ENCODE measurements at places on chromosomes 7 and 10.

DNA sequence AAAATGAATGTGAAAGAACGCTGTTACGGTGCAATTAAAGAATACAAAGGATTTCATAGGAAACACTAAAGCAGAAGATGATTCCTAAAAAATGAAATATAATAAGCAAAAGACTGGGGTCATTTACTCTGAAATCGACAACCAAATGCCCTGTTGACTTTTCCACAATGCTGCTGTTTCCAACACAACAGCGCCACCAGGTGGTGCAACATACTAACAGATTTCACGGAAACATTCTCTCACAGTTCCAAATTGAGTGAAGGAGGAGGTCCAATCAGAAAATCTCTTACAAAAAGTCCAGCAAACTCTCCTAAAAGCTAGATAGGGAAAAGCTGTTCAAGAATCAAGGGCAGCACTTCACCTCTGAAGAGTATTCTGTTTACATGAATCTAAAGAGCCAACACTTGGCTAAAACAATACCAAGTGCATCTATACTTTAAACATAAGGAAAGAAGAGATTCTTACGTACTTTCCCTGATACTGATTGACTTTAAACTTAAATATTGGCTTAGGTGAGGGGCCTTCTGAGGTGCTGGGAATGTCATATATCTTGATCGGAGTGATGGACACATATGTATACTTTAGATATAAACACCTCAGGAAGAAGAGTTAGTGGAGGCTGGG is 55.9 kb downstream of the UPF2 start:
- peak; percentile 62 for DNase-seq

DNA sequence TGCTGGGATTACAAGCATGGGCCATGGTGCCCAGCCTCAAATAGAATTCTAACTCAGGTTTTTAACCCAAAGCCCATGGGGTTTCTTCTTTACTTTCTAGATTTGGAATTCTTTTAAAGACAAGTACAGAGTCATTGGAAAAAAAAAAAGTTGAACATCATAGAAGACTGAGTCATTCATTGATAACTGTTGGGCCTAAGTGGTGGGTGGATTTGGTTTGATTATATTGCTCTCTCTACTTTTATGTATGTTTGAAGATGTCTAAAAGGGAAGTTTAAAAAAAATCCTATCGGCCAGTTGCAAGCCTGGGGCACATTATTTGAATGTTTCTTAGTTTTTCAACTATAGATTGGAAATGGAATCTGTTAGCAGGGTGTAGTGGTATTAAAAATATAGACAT is 49.7 kb downstream of the INPP5F start:
- DNase-seq, result no peak

DNA sequence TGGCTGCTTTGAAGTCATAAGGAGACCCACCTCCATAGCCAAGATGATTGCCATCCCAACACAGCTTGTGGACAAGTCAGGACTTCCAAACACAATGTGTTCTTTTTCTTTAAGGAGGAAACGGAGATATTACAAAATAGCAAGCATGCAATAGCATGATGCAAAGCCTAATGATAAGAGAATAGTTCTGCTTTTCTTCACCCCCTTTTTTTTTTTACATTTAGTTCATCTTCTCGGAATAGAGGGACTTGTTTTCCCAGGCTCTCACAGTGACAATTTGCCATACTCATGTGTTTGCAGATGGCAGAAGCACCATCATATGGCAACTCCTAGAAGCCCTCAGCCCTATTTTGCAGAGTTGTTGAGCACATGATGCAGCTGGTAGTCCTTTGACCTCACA is 119.8 kb downstream of the ITGB8 start:
- no peak for DNase-seq

GRCh38 chr7:141039376-141039775 is 24.6 kb upstream of the MRPS33 start:
- no peak for DNase-seq

- DNase-seq, result no peak
Measured at GRCh38 chr10:74921744-74922143, 95.3 kb downstream of the KAT6B start.

DNA sequence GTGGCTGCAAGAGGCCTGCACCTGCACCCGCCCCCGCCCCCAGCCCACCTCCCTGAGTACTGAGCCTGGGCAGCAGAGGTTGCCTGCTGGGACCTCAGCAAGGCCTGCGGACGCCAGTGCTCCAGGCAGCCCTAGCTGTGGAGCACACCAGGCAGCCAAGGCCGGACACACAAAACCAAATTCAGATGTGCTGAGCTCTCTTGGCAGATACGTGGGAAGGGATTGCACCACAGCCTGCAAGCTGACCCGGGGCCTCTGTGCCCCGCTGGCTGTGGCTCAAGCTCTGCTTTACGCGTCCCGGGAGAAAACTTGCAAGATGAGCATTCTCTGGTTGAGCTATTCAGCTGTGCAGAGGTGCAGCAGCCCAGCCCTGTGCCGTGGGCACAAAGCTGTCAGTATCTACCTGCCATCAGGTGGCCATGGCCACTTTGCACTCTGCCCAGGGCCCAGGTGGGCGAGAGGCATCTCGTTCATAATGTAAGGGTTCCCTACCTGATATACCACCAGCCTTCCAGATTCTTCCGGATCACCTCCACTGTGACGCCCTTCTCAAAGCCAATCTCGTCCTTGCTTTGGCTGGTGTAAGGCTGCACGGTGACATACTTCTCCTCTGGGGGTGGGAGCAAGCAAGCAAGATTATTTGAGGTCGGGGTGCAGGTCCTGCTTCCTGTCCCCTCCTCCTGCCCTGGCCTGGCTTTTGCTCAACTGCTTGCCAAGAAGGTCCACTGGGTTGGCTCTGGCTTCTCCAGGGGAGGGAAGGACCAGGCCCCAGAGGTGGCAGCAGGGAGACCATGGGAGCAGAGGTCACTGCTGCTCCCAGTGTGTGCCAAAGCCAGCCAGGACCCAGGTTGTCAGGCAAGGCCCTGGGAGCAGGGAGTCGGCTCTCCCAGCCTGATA is 123.4 kb downstream of the NEURL1 start:
- DNase-seq, result no peak

DNA sequence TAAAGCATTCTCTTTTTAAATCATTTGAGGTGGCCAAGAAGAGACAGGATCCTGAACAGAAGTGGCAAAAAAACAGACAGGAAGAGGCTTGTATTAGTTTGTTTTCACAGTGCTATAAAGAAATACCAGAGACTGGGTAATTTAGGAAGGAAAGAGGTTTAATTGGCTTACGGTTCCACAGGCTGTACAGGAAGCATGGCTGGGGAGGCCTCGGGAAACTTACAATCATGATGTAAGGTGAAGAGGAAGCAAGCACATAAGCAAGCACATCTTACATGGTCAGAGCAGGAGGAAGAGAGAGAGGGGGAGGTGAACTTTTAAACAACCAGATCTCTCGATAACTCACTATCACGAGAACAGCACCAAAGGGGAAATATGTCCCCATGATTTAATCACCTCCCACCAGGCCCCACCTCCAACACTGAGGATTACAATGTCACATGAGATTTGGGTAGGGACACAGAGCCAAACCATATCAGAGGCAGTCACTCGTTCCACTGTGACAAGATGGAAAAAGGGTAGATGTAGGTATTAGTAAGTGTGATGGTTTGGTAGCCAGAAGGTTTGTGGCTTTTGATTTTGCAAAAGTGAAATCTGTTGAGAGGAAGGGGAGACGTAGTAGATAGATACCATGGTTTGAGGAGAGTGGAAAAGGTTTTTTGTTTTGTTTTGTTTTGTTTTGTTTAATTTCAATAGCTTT is 5.1 kb downstream of the MSRB2 start:
- DNase-seq, result no peak

DNA sequence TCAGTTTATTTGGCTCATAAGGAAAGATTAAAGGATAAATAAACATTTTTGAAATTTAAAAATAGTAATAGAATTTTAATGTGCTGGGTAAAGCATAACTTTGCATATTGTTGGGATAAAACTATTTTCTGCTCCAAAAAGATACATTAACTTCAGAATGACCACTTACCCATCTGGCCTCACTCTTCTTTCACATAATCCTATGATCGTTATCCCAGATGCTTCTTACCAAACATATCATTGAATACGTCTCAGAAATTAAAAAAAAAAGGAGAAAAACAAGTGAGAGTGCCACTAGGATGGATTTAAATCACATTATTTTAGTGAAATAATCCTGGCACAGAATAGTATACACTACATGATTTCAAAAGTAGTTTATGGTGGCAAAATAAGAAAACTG is 677.5 kb upstream of the ZWINT start:
- DNase-seq, result no peak

DNA sequence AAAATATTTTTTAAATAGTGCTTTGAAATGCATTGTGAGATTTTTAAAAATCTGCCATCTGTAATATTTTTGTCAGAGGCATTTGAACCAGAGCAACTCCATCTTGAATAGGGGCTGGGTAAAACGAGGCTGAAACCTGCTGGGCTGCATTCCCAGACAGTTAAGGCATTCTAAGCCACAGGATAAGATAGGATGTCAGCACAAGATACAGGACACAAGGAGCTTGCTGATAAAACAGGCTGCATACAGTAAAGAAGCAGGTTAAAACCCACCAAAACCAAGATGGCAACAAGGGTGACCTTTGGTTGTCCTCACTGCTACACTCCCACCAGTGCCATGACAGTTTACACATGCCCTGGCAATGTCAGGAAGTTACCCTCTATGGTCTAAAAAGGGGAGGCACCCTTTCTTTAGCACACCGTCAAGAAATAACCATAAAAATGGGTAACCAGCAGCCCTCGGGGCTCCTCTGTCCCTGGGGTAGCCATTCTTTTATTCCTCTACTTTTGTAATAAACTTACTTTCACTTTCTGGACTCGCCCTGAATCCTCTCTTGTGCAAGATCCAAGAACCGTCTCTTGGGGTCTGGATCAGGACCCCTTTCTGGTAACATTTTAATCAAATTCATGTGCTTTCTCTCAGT is 273.7 kb downstream of the SEMA3D start:
- DNase-seq, result no peak

DNA sequence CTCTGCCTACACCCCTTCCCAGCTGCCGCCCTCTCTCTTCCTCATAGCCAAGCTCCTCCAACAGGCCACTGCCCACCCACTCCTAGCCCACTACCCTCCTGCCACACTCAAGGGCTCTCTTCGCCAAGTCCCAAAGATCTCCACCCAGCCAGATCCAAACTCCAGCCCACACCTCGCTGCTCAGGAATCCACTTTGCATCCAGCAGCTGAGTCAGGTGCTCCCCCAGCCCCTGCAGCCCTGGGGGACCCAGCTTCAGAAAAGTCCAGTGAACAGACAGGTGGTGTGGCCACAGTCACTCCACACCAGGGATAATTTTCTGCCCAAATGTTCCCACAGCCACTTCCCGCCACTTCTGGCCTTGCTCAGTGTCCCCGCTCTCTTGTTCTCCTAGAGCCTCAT is 10.9 kb downstream of the OGDHL start:
- no peak for DNase-seq

DNA sequence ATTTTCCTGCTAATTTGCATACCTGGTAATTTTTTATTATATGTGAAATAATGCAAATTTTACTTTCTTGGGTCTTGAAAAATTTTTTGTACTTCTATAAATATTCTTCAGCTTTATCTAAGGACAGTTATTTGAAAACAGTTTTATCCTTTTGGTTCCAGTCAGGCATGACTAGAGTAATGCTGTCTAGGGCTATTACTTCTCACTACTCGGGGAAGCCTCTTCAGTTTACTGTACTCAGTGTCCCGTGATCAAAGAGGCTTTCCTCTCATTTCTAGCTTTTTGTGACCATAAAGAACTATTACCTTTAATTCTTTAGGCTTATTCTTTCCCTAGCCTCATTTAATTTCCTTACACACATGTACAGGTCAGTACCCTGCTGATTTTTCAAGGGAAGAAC is 153.8 kb upstream of the HDAC9 start:
- no peak for DNase-seq

DNA sequence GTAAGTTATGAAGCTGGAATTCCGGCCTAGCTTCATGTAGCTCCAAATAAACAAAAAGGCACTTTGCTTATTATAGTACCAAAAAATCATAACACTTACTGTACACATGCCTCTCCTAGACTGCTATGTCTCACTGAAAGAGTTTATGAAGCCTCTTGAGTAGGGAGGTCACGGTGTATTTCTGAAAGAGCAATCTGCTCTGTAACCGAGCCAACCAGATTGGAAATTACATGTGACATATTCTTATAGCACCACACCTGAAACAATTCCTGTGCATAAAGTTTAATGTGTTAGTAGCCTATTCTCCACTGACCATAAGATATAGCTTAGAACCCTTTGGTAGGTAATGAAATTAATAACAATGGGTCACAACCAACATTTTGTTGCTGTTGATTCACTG is 1.3 kb upstream of the FAM3C start:
- no peak for DNase-seq

GRCh38 chr10:26448292-26448691 is 10.2 kb downstream of the APBB1IP start:
- no peak for DNase-seq

- DNase-seq, result no peak
Measured at GRCh38 chr10:88500656-88501055, 82.5 kb downstream of the RNLS start.

GRCh38 chr10:621981-622740 is 67.3 kb downstream of the DIP2C start:
- DNase-seq, result no peak

GRCh38 chr7:6565655-6566054 is 11.6 kb upstream of the ZDHHC4 start:
- no peak for DNase-seq

DNA sequence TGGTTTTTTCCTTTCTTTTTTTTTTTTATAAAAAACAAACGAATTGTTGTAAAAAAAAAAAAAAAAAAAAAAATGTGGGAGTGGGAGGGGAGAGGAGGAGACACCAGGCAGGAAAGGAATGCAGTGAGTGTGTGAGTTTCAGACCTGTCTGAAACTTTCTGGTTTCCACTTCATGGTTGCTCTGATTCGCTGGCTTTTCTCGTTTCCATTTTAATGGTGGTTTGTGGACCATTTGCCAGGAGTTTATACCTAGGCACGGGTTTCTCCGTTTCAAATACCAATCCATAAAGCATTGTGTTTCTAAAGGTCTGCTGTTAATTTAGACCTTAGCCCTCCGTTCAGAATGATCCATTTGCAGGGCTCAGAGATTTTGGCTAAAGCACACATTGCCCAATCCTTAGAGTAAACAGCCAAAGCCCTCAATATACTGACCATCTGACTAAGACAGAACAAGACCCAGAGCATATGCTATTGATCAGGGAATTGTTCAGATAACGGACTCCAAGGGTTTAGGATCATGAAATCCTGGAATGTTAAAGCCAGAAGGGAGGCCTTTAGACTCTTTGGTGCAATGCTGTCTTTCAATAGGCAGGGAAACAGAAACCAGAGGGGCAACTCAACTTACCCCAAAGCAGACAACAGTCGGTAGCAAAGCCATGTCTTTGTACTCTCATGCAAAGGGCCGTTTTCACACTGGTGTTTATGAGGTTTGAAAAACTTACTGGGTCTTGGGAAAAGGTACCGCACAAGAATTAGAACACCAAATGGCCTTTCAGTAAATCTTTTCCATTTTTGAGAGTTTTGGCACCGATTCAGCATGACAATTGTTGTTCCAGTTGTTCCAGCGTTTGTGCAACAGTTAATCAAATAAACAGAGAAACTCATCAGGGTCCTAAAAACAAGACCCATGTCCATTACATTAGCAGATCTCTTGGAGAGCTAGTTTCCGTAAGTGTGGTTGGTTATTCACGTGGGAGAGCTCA is 94.3 kb upstream of the AGBL3 start:
- no peak for DNase-seq

GRCh38 chr10:113929522-113929921 is 75.1 kb downstream of the NHLRC2 start:
- DNase-seq, result no peak

- no peak for DNase-seq
Measured at GRCh38 chr10:33031815-33032653, 74.0 kb upstream of the ITGB1 start.

Data from stimulated activated CD4-positive, alpha-beta T cell treated with anti-CD3 and anti-CD28 coated beads, Interleukin-4, amount 100 ng/mL, for 48 hours (primary cell).